ENCODE measurements at places on chromosomes 7 and 10. TPM values are rescaled to one million over a fixed set of nuclear protein-coding genes. Genes with fewer than 3 reads are reported as not detected.

DNA sequence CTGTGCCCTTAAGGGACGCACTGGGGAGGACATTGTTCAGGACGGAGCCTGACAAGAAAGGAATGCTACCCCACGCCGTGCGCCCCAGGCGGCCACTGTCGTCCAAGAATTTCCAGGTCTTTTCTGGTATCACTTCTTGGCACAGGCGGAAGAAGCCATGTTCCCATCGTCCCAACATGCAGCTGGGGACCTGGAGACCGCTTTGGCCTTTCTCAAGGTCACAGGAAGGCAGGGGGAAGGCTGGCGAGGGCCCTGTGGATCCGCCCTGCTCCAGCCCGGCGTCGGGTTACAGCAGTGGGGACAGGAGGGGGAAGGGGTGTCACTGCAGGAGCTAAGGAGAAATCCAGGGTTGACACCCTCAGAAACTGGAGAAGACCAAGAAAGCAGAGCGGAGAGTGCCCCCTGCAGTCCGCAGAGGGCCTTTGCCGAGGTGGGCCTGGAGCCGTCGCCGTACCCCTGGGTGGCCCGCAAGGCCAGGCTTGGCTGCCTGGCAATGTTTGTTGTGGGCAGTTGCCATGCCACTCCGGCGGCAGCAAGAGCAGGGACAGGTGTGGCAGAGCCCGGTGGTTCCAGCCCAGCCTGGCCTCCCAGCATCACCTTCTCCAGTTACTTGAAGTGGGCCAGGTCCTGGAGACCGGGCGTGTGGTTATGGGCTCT lies 104.1 kb downstream of the LHPP start:
- DNase-seq, result no peak

GRCh38 chr7:3650844-3651243 lies 349.8 kb downstream of the SDK1 start:
- peak; percentile 36 for DNase-seq

DNA sequence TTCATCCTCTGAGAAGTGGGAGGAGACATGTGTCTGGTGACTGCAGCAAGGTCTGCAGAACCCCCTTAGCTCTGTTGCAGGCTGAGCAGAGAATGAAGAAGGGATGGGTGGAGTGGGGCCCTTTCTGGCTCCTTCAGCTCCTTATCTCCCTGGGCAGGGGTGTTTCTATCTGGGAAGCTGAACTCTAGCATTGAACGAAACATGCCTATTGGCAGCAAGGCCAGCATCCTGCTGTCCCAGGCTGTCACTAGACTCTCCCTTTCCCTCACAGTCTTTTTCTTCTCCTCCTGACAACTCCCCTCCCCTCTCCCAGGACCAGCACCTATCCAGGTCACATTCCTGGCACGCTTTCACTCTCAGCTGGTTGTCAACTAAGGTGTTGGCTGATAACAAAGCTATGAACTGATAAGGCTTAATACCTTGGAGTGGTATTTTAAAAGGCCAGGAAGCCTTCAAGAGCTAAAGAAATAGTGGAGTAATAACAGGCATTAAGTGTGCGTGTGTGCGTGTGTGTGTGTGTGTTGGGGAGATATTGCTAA lies 128.8 kb upstream of the FZD8 start:
- DNase-seq, result no peak

DNA sequence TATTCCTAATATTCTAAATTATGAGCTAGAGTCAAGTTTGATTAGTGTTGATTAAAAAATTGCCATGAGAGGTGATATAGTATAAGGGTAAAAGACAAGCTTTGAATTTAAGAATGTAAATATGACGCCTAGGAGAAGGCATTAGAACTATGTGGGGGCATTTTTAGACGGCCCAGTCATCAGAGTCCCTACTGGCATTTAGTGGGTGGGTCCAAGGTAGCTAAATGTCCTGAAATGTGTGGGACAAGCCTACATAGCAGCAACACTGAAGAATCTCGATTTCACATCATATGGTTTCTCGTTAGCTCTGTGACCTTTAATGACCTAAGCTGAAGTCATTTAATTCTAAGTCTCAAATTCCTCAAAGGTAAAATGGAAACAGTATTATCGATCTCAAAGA lies 133.5 kb downstream of the SGMS1 start:
- DNase-seq, result no peak

Gene VIPR2
- total RNA-seq, result not detected

GRCh38 chr10:21368728-21369425 lies 156.6 kb downstream of the SKIDA1 start:
- DNase-seq, result peak; percentile 76

Gene GUSB
- total RNA-seq, result 24.5 TPM

- no peak for DNase-seq
Observed at GRCh38 chr10:20474064-20474463, 423.0 kb downstream of the NEBL start.

Data from mammary epithelial cell (primary cell).